ENCODE measurements at places on chromosomes 4 and X.

DNA sequence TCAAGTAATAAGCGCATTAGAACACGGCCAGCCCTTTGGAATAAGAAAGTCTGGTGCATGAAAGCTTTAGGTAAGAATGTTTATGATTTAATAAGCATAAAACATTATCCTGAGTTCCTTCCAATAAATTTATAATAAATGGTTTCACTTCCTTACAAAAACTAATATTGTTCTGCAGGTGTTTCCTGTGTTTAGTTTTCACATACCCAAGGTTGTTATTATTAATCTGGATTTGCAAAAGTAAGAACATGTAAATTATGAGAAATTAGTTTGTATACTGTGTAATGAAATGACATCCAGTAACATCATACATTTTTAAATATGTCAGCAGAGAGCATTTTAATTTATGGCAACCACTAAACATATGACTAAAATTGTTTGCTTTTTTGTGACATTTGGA is 72.1 kb downstream of the BANK1 start:
- DNase-seq = no peak

- DNase-seq = no peak
Measured at GRCh38 chrX:98065151-98065550, 1181.4 kb downstream of the RPA4 start.

DNA sequence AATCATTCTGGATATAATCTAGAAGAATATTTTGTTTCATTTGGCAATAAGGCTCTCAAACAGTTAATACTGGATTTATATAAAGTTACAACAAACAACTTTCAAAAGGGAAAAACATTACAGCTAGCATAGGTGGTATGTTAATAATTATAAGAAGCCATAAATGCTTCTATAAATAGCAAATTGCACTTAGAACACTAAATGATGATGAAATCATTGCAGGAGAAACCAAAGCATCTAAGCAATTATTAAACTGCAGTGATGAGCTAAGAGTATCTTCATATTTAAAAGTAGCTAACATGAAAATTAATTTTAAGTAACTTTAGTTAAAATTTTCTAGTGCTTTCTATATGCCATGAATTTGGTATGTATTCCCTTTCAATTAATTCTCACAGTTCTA is 189.5 kb downstream of the CENPC start:
- DNase-seq = peak; percentile 9

- DNase-seq = peak; percentile 42
Measured at GRCh38 chr4:123506011-123506695, 109.6 kb downstream of the SPRY1 start.

DNA sequence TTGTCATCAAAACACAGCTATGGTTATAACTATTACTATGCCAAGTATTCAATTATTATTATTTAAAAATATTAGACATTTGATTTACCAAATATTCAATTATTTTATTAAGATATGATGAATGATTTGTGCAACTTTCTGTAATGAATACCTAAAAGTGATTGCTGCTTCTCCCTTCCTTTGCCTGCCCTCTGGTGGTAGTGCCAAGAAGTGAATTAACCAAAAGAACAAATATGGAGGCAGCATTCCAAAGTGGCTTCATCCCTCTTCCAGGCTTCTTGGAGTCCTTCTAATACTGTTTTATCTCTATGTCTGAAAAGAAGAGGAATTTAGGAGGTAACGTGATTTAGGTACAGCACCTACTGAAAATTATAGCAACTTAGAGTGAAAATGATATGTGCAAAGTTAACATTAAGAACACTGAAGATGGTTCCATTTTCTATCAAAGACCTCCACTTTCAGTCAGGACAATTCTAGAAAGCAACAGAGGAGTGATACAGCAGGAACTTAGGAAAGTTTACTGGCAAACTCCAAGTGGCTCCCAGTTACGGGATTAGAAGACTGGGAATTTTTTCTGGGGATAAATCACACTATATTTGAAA is 43.0 kb downstream of the ENPEP start:
- peak; percentile 46 for DNase-seq

- DNase-seq = no peak
Measured at GRCh38 chrX:155000841-155001240, 21.7 kb downstream of the F8 start.

- DNase-seq = no peak
Measured at GRCh38 chr4:173128199-173128890, 40.3 kb upstream of the GALNT7 start.

DNA sequence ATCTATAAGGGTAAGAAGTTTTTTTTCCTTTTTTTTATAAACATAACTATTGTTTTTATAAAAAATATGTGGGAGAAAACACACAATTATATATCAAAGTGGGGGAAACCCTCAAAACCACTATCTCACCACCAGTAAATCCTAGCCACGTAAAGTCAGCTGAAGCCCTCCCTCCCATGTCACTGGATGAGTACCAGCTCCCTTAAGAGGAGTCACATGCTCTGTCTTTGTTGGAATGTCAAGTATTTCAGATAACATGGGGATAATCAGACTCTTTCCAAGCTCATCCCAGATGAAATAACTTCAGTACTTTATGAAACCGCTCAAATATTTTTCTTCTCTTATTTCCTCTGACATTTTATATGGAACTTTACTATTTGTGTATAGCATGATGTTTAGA is 2.4 kb downstream of the MYOZ2 start:
- DNase-seq = no peak

- DNase-seq = no peak
Measured at GRCh38 chr4:113007151-113007550, 42.3 kb upstream of the ANK2 start.

DNA sequence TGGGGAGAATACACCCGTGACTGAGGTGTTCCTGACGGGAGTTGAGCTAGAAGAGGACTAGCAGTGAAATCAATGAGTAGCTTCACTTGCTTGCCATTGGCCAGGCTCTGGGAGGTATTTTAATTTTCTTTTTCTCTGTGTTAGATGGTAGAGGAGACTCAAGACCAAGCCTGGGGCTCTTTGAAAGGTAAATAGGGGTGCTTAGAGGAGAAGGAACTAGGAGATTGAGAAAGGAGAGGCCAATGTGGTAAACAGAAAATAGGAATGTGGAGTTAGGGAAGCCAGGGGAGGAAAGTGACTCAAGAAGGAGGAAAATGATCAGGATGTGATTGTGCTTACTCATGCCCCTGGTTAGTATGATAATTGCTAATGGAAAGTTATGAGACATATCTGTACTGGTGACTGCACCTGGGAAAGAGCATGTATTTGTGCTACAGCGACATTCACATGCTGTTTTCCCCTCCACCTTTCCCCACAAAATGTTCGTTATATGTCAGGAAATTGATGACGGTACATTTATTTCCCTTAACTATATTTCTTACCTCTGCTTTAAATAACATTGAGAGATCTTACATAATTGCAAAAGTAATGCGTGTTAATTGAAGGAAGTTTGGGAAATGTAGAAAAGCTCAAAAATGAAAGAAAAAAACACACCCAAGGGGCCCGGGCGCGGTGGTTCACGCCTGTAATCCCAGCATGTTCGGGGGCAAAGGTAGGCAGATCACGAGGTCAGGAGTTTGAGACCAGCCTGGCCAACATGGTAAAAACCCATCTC is 16.9 kb upstream of the LRBA start:
- DNase-seq = no peak

DNA sequence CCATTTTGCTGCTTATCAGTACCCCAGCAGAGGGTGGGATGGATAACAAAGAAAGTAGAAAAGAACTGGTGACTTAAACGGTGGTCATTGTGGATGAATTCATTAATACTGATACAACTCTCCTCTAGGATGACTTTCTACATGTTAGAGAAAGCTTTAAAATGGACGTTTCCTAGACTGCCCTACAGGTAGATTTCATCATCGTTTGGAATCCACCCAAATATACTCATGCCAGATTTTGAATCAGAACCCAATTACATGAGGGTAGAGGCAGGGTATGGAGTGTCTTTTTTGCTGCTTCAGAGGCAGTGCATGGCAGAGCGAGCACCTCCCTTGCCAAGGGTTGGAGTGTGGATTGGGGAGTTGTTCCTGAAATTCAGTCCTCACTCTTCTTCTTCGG is 13.3 kb upstream of the ANTXR2 start:
- no peak for DNase-seq

DNA sequence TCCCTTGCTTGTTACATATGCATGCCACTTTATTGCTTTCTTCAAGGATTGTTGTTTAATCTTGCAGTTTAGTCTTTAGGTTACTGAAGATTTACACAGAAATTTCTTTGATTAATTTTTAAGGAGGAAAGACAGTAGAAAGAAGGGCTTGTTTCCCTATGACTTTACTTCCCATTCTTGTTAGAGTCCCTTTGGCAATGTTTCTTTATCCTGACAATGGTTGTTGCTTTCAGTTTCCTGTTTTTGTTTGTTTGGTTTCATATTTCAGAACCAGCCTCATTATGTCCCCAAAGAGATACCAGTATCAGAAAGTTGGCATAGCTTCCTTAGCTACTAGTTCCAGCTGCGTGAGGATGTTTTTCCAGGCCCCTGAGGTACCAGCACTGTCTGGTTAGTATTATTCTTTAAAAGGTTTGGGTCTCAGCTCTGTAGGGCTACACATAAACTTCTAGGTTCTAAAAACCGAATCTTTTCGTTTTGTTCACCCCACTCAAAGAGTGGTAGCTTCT is 61.3 kb upstream of the UNC5C start:
- DNase-seq = no peak

- DNase-seq = peak; percentile 35
Measured at GRCh38 chr4:123930996-123931395, 534.4 kb downstream of the SPRY1 start.

GRCh38 chrX:131779306-131779705 is 235.4 kb downstream of the OR13H1 start:
- no peak for DNase-seq

DNA sequence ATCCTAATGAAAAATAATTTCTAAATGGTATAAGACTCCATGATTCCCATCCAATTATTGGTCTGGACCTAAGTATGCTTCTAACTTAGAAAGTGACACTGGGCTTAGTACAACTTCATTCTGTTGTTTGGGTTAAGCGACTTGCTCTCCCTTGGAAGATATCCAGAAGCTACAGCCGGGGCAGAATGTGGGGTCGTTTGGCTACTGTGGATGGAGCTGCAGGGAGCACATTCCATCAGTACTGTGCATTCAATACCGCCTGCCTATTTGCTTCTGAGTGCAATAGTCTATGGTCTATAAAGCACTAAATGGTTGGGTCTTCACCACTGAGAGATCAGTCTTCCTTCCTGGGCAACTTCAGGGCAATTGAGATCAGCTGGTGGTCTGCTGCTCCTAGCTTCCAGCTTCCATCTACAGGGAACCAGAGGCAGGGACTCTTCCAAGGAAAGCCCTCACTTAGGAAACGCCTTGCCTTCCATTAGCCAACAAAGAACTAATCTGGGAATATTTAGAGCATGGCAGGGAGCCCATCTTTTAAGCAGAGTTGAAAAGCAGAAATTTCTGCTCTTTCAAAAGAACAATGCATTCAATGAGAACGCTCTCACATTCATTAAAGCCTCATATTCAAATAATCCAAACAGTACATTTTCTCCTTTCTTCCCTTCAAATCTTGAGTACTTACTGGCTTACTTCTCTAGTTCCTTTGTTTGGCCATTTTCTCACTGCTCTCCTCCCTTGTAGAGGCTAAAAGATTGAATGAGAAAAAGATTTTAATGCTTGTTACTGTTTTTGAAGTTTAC is 1049.9 kb upstream of the TENM3 start:
- no peak for DNase-seq

DNA sequence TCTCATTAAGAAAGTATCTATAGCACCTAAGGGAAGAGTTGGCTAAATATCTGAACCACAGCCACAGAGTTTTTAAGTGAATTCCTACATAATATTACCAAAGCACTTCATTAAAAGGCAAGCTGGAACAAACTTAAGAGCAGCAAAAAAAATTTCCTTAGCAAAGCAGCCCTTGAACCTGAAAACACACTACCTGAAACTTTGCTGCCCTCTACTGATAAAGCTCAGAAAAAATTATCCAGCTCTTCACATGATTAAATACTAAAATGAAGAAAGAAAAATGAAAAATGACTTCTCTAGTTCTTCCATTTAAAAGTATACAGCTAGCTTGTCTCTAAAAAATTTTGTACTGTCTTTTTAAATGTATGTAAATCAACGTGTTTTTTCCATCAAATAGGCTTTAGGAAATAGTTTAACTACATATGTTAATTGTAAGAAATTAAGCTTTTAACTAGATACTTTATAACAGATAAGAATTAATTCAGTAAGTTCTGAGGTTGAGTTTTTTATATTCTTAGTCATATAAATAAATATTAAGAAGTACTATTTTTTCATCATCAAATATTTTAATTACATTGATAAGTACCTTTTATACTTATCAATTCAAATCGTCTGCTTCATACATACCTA is 156.1 kb downstream of the STPG2 start:
- peak; percentile 8 for DNase-seq

DNA sequence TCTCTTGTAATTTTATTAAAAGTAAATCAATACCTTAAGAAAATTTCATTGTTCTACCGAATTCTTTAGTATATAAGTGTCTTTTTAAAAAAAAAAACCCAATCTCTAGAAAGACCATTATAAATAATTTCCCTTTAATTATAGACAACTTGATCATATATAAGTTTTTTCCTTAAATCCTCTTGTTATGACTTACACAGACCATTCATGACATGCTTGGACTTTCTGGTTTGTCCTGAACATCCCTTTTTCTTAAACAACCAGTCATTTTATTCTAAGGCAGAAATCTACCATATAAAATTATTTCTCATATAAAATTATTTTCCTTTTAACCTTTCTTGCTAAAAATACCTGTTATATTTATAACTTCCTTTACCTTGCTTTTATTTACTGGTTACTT is 15.4 kb upstream of the FHDC1 start:
- no peak for DNase-seq

DNA sequence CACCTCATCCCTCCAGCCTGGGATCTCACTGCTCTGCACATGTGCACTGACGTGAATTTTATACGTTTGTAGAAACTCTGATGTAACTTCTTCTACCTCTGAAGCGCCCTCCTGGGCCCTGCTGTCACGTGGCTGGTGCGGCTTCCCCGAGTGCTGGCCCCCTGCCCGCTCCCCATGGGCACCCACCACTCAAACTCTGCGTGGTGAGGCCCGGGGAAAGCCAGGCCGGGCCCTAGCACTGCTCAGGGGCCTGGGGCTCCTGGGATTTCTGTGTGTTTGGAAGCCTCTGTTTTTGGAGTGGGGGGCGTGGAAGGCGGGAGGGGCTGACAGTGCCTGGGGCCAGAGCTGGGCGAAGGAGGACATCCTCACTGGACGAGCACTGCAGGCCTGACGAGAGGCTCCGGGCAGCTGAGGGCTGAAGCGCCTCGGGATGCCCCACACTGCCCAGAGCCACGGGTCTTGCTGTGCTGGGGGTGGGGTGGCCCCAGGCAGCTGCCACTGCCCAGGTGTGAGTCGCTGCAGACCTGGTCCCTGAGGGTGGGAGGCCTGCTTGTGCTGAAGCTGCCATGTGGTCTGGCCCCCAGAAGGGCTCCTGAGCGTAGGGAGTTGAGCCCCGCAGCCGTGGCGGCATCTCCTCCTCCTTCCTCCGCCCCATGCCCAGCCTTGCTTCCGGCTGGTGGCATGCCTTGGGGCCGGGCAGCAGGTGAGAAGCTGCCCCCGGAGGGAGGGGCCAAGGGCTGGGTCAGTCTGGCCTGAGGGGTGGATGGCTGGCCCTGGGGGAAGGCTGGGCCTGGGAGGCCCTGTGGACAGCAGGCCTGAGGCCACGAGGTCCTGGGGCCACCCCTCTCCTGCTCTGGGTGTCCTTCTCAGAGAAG is 7.7 kb downstream of the NAT8L start:
- DNase-seq = no peak

Data from small intestine (tissue), 16 donors.